ENCODE measurements at places on chromosomes 7 and 10.

GRCh38 chr10:52778511-52779392 is 6.2 kb upstream of the MBL2 start:
- no peak for DNase-seq

DNA sequence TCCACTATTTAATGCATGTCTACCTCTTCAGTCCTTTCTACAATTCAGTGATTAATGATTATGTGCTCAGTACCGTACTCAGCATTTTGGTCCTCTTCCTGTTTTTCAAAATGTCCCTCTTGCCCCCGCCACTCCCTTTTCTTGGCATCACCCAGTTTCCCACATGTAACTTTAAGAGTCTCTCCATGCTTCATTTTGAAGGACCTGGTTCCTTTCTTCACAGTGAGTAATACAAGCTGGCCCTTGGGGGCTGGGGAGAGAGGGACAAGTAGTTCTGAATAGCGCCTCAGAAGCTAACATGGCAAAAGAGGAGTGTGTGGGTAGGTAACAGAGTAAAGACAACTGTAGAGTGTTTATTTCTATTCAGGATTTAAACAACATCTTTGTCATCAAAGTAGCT is 34.6 kb upstream of the SLIT1 start:
- DNase-seq = no peak

DNA sequence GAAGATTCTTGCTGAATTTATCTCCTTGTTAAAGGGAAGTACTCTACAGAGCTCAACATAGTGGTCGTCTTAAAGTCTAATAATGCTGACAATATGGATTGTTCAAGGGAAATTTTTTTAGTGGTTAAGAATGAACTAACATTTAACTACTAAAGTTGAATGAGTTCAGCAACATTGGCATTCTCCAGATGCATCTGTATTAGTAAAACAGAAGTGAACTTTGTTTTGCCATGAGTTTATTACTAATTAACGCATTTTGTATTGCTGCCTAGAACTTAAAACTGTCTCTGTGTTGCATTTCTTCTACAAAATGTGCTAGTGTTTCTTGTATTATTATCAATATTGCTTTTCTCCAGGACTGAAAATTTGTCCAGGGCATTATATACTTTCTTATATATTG is 67.5 kb downstream of the C1GALT1 start:
- no peak for DNase-seq

GRCh38 chr10:116101616-116102315 is 171.2 kb downstream of the GFRA1 start:
- DNase-seq = no peak

- no peak for DNase-seq
Measured at GRCh38 chr10:79004311-79004710, 64.5 kb upstream of the ZMIZ1 start.

- DNase-seq = no peak
Measured at GRCh38 chr10:480498-480927, 209.0 kb downstream of the DIP2C start.

DNA sequence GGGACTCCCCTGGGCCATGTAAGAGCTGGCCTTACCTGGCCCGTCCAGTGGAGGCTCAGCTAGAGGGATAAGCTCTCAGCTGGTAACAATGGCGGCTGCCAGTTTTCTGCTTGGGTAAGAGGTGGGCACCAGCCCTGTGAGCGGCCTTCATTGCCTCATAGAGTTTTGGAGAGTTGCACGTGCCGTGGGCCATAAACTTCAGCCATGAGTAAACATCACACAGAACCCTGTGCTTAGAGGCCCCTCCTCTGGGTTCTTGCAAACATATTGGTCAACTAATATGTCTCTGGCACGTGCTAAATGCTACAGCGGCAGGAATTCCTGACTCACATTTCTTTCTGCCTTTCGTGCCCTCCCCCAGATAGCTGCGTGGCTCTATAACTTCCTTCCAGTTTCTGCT is 103.9 kb upstream of the LEP start:
- no peak for DNase-seq

DNA sequence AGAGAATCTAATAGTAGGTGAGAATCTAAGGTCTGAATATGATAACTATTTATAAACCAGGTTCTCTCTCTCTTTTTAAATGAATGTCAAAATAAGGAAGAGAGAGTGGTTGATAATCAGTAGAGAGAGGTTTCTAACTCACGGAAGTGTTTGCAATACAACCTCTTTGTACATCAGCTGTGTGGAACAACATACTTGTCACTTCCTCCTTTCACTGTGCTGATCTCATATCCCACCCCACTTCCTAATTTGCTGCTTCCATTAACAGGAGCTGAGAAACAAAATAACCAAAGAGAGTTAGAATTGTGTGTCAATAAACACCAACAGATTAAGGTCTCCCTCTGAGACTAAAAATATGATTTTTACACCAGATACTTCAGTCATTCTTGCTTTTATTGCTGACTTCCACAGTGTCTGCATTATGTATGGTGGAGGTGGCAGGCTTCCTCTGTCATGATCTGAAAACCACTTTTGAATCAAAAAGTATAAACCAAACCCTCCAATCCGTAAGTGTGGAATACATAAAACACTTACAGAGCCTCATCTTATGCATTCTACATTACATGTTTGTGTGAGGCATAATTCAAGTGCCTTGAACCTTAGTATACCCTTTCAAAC is 25.0 kb downstream of the CACUL1 start:
- DNase-seq = no peak

DNA sequence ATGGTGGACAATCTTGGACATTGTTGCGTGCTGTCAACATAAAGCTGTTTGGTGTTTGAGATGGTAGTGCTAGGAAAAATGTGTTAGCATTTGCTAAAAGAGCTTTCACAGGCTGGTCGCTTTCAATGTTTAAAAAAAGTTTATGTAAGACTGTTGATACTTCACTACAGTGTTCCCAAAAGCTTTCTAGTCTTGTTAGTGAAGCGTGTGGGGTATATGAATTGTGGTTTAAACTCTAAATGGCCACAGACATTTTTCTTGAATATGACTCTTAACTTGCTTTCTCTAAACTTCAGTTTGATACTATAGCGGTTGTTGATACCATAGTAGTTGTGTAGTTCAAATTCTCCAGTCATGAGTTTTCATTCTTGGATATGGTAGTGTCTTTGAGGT is 44.9 kb downstream of the MCU start:
- no peak for DNase-seq

- DNase-seq = no peak
Measured at GRCh38 chr7:30463405-30464145, 15.0 kb downstream of the NOD1 start.

DNA sequence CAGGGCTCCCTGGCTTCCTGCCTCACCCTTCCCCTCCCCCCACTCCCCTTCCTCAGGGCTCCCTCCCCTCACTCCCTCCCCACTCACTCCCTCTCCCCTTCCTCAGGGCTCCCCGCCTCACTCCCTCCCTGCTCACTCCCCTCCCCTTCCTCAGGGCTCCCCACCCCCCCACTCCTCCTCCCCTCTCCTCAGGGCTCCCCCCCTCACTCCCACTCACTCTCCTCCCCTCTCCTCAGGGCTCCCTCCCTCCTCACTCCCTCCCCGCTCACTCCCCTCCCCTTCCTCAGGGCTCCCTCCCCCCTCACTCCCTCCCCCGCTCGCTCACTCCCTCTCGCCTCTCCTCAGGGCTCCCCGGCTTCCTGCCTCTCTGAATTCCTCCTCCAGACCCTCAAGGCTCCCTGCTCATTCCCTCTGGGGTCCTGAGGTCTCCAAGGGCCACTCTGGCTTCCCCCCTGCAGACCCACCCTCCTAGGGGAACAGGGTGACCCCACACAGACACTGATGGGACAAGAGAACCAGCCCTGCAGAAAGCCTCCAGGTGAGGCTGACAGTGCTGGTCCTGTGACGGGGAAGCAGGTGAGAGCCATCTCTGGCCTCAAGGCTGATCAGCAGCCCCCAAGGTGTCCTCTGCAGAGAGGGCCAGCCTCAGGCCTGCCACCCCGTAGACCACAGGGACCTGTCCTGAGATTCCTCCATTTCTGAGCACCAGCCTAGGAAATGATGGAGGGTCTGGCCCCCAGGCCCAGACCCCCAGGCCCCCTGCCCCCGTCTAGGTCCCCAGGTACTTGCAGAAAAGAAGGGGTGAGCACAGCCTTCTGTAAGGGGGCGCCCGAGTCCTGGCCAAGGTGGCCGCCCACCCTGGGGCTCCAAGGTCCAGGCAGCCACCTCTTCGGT is 47.2 kb downstream of the PWWP2B start:
- no peak for DNase-seq

Data from C1 segment of cervical spinal cord (tissue), 14 donors.